NCI-H1417 treated with DMSO at 0.1 percent for 48 hours (cell line): ENCODE measurements at places on chromosomes 7 and 10.

DNA sequence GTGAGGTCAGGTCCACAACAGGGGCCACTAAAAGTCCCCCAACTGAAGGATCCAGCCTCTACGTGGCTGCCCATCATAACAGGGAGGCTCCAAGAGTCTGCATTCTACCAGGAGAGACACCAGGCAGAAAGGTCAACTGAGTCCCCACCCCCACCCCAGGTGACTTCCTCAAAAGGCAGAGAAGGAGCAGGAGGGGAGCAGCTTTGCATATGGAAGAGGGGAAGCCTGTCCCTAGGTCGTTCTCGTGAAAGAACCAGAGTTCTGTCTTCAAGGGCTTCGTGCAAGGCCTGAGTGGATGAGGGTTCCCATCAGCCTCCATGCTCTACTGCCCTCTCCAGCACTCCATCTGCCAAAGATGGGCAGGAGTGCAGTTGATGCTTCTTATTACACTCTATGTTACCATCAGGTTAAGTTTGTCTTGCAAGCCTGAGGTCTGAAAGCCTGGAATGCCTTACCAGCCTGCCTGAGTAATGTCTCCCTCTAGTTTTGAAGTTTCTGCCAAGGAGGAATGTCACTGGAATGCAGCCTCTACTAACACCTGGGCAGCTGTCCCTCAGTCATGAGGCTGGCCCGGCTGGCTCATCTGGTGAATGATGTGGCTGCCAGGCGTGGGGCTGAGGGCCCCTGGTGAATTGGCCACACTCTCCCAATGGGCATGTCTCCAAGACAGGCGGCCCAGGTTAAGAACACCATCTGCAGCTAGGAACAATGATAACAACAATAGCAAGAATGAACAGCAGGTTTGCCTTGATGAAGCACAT is 54.3 kb upstream of the SMNDC1 start:
- DNase-seq: no peak

DNA sequence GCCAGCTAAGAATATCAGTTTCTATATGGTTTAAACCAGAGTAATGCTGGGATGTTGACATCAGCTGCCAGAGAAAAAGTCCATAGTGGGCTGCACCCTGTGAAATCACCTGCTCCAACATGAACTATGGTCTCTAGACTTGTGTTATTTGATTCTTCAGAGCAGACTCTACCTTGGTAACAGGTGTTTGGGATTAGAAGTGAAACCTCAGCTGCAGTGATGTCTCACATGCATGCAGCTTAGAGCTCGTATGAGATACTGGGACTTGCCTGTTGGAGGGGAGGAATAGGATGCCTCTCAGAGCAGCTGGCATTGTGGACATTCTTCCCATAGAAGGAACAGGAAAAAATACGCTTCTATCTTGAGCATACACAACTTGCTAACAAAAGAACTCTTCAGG is 287.1 kb upstream of the CSTF2T start:
- no peak for DNase-seq

DNA sequence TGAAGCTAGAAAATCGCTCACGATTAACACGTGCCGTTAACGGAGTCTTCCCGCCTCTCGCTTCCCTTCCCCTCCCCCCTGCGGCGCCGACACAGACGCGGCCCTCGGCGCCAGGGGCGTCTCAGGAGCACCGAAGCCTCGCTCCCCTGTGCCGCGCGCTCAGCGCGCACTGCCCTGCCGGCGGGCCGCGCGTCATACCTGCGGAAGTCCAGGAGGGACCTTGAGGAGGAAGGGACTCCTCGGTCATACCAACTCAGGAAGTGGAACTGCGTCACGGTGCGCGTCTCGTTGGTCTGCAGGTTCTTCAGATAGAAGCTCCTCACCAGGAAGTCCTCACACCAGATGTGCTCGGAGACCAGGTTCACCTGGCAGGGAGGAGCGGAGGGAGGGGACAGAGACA is 239.6 kb downstream of the DNAJB6 start:
- no peak for DNase-seq

- no peak for DNase-seq
These were observed 5.2 kb downstream of the ANTXRL start for GRCh38 chr10:46291817-46292572.

GRCh38 chr10:76552091-76552873 is 1085.3 kb downstream of the KCNMA1 start:
- DNase-seq: no peak

- no peak for DNase-seq
These were observed 652.4 kb downstream of the CNTNAP2 start for GRCh38 chr7:146768957-146769356.

GRCh38 chr7:2953588-2954407 is 89.9 kb downstream of the CARD11 start:
- no peak for DNase-seq

GRCh38 chr7:73986158-73986631 is 41.8 kb upstream of the ELN start:
- no peak for DNase-seq
